ENCODE measurements at places on chromosomes 2 and 18. TPM values are rescaled to one million over a fixed set of nuclear protein-coding genes. Genes with fewer than 3 reads are reported as not detected.

Gene SS18
- 34.3 TPM for polyA plus RNA-seq

Gene CYBRD1
- 67.9 TPM for polyA plus RNA-seq

Gene AUP1
- 118 TPM for polyA plus RNA-seq

Gene RAX
- polyA plus RNA-seq, result not detected

Gene FIGLA
- polyA plus RNA-seq, result not detected

Gene OTX1
- not detected for polyA plus RNA-seq

Gene ITPRIPL1
- 0.40 TPM for polyA plus RNA-seq

Gene TRMT61B
- 37.7 TPM for polyA plus RNA-seq

Gene LONRF2
- 32.5 TPM for polyA plus RNA-seq

Gene NEUROD1
- not detected for polyA plus RNA-seq

Gene CAVIN2
- 14.4 TPM for polyA plus RNA-seq

Gene PARD3B
- 1.9 TPM for polyA plus RNA-seq

Gene IL36A
- polyA plus RNA-seq, result not detected

Gene DSG3
- 0.08 TPM for polyA plus RNA-seq

Gene SIGLEC15
- polyA plus RNA-seq, result 0.17 TPM

Gene CRYGB
- polyA plus RNA-seq, result not detected

Gene ARHGAP15
- polyA plus RNA-seq, result 8.3 TPM

Gene BCL11A
- polyA plus RNA-seq, result 6.2 TPM
